Islet precursor cell (in vitro differentiated cells): ENCODE measurements at places on chromosomes 1 and 21.

- DNase-seq = no peak
Measured at GRCh38 chr1:30780409-30780808, 22.8 kb upstream of the LAPTM5 start.

DNA sequence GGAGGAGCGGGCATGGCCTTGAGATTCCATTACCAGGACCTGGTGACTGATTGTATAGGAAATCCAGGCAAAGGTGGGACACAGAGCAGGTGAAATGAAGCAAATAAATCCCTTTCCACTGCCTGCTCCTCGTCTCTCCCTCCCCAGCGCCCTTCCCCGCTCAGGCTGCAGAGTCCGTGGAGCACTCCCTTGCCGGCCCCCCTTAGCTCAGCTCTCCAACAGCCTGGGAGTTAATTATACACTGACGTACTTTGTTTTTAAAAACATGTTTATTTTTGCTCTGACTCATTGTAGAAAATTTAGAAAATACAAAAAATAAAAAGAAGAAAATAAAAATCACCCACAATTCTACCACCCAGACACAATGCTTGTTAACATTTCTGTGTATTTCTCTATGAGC, 61.7 kb downstream of the LGR6 start:
- DNase-seq = peak; percentile 45

GRCh38 chr1:5424802-5425703, 567.2 kb downstream of the NPHP4 start:
- peak; percentile 88 for DNase-seq

GRCh38 chr1:118986555-118987467, 1.3 kb downstream of the TBX15 start:
- DNase-seq = no peak

- no peak for DNase-seq
Measured at GRCh38 chr21:41673596-41674335, 93.1 kb downstream of the RIPK4 start.

- DNase-seq = no peak
Measured at GRCh38 chr1:2145946-2146835, 48.4 kb downstream of the FAAP20 start.

DNA sequence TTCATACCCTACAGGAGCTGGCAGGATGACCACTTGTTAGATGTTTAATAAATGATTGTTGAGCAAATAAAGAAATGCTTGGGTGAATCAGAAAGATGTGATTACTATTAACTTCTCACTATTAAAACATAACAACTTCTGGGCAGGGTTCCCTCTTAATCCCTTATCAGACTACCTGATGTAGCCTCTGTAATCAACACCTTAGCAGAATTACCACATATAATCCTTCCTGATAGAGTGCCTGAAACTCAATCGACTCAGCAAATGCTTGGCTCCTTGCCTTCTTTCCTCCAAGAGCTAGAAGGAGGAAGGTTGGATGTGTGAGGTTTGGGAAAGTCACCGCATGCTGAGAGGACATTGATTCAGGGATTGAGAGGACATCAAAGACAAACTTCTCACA, 34.8 kb upstream of the DSCAM start:
- no peak for DNase-seq

DNA sequence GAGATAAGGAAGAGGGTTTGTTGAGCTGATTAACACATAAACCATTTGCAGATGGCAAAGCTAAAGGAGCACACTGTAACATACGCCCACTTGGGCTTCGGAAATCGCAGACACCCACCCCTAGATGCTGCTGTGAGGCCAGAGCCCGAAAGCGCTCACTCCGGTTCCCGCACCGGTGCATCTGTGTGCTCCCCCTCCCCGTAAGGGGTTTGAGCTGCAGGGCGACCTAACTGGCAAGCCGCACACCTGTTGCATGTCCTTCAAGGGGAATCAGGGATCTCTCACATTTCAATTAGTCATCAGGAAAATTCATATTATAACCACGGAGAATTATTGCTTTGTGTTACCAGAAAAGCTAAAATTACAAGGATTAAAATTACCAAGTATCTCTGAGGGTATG, 1.4 kb upstream of the CFH start:
- DNase-seq = peak; percentile 47

GRCh38 chr1:31640964-31641363, 3.7 kb downstream of the PEF1 start:
- DNase-seq = no peak

GRCh38 chr1:227735539-227736285, 477 bp downstream of the SNAP47 start:
- DNase-seq = no peak

GRCh38 chr21:44262338-44263056, 800 bp upstream of the DNMT3L start:
- DNase-seq = no peak

- no peak for DNase-seq
Measured at GRCh38 chr1:43383449-43383848, 6.2 kb downstream of the MED8 start.

GRCh38 chr1:151373196-151373595, 691 bp upstream of the SELENBP1 start:
- DNase-seq = no peak

- DNase-seq = no peak
Measured at GRCh38 chr1:70265946-70266345, 44.8 kb downstream of the SRSF11 start.

DNA sequence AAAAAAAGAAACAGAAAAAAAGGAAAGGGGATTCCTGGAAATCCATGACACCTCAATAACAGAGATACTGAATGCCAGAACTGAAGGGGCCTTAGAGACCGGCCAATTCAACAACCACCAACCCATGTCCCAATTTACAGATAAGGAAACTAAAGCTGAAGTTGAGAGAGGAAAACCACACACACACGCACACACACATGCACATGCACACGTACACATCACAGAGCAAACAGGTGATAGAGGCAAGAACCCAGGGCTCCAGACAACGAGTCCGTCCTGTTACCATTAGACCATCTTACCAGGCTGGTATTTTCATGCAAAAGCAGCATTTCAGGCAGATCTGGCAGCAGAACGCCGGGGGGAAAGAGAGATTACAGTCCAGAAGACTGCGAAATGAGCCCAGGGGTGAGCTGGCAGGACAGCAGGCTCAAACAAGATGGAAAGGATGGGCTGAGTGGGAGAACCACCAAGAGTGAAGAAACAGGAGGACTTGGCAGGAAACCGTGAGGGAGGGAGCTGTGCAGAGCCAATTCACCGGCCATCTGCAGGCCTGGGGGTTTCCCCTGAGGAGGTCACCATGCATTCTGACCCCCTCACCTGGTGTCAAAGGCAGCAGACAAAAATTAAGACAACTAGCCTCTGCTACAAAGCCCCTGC, 43.5 kb downstream of the PAFAH2 start:
- DNase-seq = no peak
